Activated CD8-positive, alpha-beta T cell treated with anti-CD3 and anti-CD28 coated beads, Interleukin-2, amount 10 ng/mL, durations not matched to agents 7 days and 5 days (primary cell): ENCODE measurements at places on chromosomes 6 and 20. TPM values are rescaled to one million over a fixed set of nuclear protein-coding genes. Genes with fewer than 3 reads are reported as not detected.

The SCGN gene
- not detected for total RNA-seq

The PRL gene
- not detected for total RNA-seq

- no peak for DNase-seq
- H3K27ac ChIP-seq: no peak overlapping the region
- H3K4me1 ChIP-seq: no peaks in the 10 kb centered on the region
- H3K4me3 ChIP-seq: no peak overlapping the region
- no peaks in the 10 kb centered on the region for H3K27me3 ChIP-seq
- H3K36me3 ChIP-seq: no peaks in the 10 kb centered on the region
Observed at GRCh38 chr6:51139950-51140385, 321.3 kb downstream of the TFAP2B start.

DNA sequence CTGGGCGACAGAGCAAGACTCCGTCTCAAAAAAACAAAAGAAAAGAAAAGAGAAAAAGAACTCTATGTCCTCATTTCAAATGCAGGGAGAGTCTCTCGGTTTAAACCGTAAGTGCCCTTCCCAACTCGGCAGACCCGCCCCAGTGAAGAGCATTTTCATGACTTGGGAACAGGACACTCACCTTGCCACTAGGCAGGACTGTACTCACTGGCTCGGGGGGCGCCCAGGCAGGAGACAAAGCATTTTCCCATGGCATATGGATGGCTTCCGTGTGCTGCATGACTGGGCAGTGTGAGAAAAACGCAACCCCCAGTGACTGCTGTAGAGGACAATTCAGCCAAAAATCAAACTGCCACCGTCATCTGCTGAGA lies 23.7 kb upstream of the MRGBP start:
- DNase-seq: no peak
- no peak overlapping the region for H3K4me3 ChIP-seq
- H3K27ac ChIP-seq: no peak overlapping the region
- H3K27me3 ChIP-seq: no peaks in the 10 kb centered on the region
